Stimulated activated CD8-positive, alpha-beta memory T cell treated with anti-CD3 and anti-CD28 coated beads, Interleukin-12 subunit alpha, Interleukin-12 subunit beta, amount 100 ng/mL, for 1 hour (primary cell): ENCODE measurements at places on chromosomes 3 and 15.

DNA sequence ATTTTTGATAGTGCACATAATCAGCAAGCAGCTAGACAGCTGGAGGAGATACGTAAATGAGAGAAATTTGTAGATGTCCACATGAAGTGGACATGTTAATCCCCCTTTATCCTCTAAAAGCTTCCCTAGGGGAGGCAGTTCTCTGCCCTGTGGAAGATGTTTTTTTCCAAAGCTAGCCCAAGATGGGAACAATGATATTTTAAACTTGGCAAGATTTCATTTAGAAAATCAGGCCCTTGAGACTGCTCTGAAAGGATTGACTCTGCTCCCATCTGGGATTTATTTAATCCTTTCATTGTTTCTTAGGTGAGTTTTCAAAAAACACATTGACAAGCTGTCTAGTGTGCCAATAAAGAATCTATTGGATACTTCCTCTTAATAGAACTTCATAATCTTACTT, 92.0 kb downstream of the SYNPR start:
- DNase-seq = no peak

GRCh38 chr15:53520996-53521395, 238.5 kb downstream of the WDR72 start:
- DNase-seq = no peak

- no peak for DNase-seq
These were observed 38.6 kb downstream of the CTNNB1 start for GRCh38 chr3:41237907-41238306.

DNA sequence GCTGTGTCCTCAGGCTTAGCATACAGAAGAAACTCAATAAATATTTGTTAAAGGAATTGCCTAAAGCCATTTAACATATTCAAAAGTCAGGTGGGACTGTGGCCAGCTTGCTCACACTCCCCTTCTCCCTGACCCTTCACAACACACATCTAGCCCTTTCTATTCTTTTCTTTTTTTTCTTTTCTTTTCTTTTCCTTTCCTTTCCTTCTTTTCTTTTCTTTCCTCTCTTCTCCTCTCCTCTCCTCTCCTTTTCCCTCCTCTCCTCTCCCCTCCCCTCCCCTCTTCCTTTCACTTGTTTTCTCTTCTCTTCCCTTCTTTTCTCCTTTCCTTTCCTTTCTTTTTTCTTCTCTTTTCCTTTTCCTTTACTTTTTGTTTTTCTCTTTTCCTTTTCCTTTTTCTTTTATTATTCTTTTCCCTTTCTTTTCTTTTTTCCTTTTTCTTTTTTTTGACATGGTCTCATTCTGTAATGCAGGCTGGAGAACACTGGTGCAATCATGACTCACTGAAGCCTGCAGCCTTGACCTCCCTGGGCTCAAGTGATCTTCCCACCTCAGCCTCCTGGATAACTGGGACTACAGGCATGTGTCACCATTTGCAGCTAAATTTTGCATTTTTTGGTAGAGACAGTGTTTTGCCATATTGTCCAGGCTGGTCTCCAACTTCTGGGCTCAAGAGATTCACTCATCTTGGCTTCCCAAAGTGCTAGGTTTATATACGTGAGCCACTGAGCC, 377.8 kb downstream of the GRM7 start:
- DNase-seq = no peak

DNA sequence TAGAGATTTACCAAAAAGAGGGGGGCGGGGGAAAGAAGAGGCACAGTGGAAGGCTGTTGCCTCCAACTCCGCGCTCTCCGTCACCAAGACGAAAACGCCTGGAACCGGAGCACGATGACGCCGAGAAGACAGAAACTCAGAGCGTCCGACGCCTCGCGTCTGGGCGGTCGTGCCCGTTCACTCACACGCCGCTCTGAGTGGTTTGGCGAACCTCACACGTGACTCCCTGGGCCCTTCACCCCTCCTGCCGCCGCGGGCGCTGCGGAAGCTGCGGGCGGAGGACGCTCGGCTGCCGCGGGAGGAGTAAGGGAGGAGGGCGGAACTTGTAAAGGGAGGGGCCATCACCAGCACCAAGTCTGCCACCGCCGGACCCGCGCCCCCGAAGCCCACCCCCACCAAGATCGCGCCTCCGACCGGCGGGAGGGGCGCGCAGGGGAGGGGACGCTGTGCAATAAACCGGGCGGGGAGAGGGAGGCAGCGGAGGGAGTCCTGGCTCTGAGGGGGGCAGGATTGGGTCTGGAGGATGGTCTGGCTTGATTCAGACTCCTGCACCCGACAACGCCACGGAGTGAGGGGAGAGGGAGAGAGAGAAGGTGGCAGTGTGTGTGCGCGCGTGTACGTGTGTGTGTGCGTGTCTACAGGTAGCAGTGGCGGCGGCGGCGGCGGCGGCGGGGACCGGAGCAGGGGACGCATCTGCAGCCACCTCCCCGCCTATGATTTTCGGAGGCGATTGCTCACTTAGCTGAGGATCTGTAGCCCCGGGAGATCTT, 1.9 kb upstream of the NLGN1 start:
- peak; percentile 8 for DNase-seq

GRCh38 chr3:48429317-48429959, 448 bp downstream of the PLXNB1 start:
- DNase-seq = peak; percentile 43

DNA sequence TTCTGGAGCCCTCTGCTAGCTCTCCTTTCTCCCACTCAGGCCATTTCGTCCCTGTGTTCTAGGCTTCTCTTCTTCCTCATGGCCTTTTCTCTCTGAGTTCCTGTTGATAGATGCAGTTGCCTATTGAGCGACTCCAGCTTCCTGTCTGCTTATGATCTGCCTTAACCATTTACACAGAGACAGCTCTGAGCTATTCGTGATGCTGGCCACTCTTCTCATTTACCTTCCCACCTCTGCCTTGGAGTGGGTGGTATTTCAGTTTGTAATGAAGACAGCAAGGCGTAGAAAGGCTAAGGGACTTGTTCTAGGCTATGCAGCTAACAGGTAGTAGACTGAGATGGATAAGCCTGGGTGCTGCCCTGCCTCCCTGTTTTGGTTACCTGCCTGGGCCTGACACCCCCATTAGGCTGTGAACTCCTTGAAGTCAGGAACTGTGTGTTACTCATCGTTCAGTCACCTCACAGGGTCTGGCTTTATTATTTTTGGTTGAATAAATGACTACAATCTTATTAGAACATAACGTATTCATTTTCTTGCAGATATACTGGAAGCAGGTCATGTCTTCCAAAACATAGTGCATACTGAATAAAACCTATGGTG, 12.6 kb upstream of the ZBTB47 start:
- DNase-seq = no peak

DNA sequence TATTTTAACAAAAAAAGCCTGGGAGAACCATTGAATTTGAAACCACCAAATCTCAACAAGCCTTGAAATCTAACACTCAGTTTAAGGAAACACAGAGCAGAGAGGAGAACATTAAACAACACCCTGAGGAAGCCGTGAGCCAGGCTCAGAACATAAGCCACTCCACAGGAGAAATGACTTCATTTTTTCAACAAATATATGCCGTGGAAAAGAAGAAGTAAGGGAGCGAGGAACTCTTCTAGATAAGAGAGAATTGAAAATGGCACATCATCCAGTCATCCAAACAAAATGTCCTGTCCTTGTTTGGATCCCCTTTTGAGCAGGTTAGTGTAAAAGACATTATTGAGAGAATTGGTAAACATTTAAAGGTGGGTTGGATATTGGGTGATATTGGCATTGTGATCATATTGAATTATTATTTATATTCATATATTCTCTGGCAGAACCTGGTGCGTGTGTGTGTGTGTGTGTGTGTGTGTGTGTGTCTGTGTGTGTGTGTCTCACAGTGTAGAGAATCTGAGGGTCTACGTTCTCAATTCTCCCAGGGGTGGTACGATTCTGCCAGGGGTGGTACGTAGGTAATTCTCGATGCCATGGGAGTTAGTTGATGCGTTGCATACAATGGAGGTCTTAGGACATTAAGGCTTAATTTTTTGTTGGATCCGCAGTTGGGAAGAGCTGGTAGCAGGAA, 94.4 kb downstream of the ST6GAL1 start:
- DNase-seq = no peak

DNA sequence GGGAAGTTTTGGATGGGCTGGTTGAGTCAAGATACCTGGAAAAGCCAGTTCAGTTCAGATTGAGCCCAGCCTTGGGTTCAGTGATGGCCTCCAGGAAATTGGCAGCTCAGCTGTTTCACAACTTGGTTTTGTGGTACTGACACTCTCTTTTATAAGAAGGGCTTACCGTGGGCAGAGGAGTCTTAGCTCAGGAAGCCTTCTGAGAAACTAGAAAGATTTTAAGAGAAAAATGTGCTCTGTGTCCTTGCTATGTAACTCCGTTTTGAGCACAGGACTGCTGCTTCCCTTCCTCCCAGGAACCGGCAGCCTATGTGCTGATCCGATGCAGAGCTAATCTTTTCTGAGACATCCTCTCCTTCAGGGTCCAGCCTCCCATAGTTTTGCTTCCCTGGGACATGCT, 46.6 kb upstream of the RASGRP1 start:
- no peak for DNase-seq

DNA sequence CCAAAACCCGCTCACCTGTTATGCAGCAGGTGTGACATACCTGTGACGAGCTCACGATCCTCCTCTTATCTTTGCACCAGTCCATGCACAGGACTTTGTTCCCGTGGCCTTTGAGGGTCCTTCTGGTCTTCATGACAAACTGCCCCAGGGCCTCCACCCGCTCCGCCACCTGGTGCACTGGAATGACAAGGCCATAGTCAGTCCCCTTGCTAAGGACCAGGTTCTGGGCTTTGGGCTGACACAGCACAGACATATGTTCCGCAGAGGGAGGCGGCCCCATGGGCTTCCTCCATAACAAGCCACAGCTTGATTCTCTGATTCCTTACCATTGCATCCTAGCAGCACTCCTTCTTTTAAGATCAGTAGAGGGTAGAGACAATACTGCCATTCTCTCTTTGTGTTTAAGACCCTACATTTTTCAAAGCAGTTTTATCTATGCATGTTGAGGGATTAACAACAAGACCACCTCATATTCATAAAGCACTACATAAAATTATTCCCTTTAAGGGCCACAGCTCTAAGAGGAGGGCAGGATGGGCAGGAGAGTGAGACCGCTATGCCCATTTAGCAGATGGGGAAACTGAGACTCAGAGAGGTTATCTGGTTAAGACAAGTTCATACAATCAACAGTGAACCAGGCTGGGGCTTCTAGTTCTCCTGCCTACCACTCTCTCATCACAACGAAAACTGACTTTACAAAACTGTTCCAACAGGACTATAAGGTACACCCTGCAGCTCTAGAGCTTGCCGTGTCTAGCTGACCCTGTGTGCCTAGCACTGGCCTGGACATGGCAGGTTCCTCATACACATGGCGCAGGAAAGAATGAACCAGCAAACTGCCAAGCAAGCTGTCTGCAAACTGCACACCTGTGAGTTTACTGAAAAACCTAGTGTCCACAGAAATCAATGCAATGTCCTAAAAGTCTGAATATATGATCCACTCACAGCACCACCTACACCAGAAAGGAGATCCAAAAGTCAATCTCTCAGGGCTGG, 37.0 kb downstream of the GNB5 start:
- no peak for DNase-seq

GRCh38 chr3:110754212-110754916, 317.3 kb upstream of the NECTIN3 start:
- no peak for DNase-seq

DNA sequence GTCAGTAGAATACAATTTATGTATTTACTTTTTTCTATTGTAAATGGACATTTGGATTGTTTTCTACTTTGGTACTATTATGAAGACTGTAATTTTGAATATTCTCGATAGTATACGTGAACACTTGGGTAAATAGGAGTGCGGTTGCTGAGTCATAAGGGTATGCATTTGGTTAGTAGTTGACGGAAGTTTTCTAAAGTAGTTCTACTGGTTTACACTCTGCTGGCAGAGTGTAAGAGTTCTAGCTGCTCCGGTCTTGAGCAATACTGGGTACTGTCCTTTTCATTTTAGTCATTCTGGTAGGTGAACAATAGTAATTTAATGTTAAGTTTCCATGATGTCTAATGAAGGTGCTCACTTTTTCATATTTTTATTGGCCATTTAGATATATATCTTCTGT, 70.0 kb downstream of the MEF2A start:
- DNase-seq = no peak

DNA sequence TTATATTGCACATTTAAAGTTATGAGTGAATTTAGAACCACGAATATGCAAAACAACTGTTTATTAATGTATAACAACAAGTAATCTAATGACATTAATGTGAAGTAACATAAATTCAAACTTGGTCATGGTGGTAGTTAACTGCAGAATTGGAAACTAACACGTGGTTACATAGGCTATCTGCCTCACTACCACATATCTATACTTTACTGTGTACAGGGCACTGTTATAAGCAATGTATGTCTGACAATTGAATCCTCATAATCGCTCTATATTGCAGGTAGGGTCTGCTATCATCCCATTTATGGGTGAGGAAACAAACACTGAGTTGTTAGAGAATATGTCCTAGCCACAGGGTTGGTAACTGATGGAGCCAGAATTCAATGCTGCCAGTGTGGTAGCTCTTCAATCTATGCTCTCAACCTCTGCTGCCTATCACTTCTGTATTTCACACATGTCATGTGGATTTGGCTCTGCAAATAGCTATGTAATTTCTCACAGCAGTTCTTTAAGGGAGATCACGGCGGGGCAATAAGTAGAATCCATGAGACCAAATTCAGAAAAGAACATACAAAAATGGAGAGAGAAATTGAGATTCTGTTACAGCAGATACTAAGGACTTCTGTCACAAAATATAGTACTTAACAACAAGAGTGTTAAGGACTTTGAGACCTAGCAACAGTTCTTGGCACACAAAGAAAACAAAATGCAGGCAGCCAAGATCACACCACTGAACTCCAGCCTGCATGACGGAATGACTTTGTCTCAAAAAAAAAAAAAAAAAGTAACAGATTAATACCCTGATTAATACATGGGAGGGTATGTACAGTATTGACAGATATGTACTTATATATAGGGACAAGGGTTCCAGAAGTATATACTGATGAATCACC, 100.0 kb upstream of the CSPG5 start:
- no peak for DNase-seq

DNA sequence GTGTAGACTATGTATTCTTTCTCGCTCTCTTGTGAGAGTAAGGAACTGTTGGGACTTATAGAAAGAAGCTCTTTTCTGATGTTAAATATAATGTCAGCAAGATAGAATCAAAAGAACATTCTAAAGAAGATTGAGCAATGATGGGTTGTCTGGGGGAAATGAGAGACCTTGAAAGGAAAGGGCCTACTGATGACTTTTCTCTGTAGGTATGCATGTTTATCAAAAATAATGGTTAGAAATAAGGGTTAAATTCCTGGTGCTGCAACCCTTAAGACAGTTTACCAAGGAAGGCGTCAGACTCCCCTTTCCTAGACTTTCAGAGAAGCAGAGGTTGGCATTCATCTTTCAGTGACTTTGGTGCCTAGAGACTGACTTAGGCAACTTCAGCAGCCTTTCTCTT, 69.8 kb downstream of the GHSR start:
- no peak for DNase-seq

GRCh38 chr3:37725842-37726241, 135.8 kb upstream of the CTDSPL start:
- no peak for DNase-seq

DNA sequence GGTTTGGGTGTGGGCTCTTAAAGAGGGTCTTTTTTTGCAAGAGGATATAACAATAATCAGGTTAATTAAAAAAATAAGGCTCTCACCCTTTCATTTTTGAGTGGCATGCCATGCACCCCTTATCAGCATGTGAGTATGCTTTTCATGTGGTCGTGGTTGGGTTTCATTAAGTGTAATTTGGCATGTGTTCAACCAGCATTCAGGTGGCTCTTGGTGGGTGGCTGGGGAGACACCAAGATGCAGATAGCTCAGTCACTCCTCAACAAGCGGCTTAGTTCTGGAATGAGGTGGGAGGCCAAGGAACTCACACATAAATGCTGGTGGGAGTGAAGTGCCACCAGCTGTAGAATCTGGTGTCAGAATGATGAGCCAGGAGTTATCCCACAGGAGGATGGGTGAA, 66.8 kb downstream of the FLNB start:
- DNase-seq = no peak
